ENCODE measurements at places on chromosomes 12 and 14. TPM values are rescaled to one million over a fixed set of nuclear protein-coding genes. Genes with fewer than 3 reads are reported as not detected.

- DNase-seq, result no peak
These were observed 165.7 kb downstream of the SRGAP1 start for GRCh38 chr12:64010069-64010686.

GRCh38 chr14:60648934-60649874, at the start of gene SIX1:
TSS of gene SIX1 (minus strand) at chr14:60649477. CDS start at chr14:60649189, 288 bp downstream.
- DNase-seq, result peak; percentile 65

Gene GZMB
- 8.2 TPM for total RNA-seq

- no peak for DNase-seq
These were observed 25.3 kb downstream of the PRPF40B start for GRCh38 chr12:49648712-49649003.

Gene TPH2
- 0.10 TPM for total RNA-seq

Gene REP15
- total RNA-seq, result 2.4 TPM

DNA sequence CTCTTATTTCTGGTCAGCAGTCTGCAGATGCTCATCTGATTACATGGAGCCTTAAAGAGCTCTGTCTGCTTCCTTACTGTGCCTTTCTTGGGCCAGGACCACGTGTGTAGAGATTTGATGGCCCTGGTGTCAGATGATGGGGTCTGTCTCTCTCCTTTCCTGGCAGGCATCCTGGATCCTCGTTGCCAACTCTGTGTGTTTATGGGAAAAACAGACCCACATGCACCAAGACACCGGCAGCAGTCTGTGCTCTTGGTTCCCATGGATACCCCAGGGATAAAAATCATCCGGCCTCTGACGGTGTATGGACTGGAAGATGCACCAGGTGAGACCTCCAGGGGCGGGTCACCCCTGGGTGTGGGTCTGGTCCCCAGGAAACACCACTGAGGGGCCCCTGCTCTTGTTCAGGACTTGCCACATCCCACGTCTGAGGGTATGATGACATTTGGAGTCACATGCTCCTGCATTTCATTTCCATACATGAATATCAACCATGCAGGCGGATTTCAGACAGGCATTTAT, 18.5 kb upstream of the ALDH2 start:
- DNase-seq, result no peak

GRCh38 chr14:102831163-102831804, 54.0 kb downstream of the TRAF3 start:
- no peak for DNase-seq

GRCh38 chr12:80938397-80938796, 663 bp upstream of the LIN7A start:
- DNase-seq, result no peak

Gene INTS13
- 17.1 TPM for total RNA-seq

Gene PRPH
- not detected for total RNA-seq

GRCh38 chr12:28865776-28866175, 283.3 kb upstream of the FAR2 start:
- DNase-seq, result no peak

DNA sequence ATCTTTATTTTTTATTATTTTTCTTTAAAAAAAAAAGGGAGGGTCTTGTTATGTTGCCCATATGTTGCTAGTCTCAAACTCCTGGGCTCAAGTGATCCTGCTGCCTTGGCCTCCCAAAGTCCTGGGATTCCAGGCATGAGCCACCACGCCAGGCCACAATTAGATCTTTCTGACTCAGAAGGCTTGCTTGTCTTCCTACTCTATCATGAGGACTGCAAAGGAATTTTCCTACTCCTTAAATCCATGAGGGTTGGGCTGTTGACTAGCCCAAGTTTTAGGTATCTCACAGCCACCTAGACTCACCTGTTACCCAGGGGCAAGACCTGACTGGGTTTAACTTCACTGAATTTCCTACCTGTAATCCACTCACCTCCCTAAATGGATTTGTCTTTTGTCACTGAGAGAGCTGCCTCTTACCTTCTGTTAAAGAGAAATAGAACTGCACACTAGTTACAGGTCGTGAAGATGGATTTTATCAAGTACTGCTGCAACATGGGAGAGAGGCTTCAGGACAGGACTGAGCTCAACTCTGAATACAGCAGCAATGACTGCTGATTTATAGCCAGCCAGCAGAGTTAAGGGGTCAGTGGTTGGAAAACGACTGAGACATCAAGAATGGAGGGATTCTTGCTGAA, 72.3 kb downstream of the B4GALNT3 start:
- DNase-seq, result no peak

DNA sequence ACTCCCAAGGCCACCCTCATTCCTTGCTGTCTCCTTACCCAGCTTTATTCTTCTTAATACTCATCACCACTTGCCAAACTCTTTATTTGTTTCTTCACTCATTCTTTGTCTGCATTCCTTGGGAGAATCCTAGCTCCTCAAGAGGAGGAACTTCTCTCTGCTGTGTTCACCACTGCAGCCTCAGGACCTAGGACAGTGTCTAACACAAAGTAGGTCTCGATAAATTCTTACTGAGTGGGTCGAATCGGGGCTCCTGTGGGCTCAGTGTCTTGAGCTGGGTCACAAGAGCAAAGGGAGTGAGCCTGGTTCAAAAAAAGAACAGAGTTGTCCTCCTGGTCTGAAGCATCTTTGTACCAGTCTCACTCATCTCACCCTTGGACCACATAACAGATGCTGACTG, 224.1 kb upstream of the TMEM132C start:
- no peak for DNase-seq

Gene KRT72
- total RNA-seq, result not detected

Gene DACT1
- 5.0 TPM for total RNA-seq

Data from left lung (tissue), 14 donors.